ENCODE measurements at places on chromosomes 16 and 17.

DNA sequence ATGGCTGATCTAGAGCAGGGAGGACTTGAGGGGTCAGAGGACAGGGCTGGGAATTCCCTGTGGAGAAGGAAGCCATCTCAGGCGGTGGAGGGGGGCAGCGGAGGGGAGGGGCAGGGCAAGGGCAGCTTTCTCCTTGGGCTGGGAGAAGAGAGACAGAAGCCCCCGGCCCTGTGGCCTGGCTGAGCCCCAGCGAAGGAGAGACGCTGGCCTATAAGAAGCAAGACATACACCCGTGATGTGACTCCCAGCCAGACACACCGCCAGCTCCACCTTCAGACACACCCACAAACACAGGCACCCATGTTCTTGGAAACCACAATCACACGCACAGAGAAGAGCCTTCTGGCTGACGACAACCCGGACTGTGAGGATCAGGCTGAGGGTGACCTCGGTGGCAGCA is 10.0 kb downstream of the TRPV3 start:
- DNase-seq, result no peak

DNA sequence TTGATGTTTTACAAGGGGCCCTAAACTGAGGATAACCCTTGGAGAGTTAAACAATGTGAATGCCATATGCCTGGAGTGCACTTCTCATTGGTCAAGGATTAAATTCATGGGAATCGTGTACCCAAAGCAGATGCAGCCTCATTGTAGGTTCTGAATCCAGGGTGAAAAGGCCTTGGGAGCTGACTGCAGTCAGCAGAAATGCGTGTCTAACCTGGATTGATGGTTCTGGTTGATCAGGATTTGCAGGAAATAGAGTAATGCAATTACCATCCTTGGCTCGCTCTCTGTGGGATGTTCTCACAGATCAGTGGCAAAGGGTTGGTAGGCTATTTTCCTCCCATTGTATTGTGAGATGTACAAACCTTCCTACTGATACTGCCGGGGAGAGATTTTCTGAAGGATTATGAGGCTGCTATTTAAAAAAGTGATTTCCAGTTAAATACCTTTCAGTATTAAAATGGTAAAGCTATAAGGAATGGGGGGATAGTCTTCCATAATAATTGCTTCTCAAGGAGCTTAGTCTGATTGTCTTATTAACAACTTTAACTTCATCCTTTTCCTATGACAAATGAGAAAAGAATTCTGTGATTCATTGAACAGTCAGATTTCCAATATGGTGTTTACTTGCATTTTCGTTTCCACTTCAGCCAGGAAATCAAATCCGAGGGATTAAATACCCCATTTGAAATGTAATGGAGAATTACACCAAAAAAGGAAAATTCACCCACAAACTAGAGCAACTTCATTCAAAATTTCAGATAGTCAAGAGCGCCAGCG is 1028.1 kb upstream of the EEF2KMT start:
- DNase-seq, result peak; percentile 21

DNA sequence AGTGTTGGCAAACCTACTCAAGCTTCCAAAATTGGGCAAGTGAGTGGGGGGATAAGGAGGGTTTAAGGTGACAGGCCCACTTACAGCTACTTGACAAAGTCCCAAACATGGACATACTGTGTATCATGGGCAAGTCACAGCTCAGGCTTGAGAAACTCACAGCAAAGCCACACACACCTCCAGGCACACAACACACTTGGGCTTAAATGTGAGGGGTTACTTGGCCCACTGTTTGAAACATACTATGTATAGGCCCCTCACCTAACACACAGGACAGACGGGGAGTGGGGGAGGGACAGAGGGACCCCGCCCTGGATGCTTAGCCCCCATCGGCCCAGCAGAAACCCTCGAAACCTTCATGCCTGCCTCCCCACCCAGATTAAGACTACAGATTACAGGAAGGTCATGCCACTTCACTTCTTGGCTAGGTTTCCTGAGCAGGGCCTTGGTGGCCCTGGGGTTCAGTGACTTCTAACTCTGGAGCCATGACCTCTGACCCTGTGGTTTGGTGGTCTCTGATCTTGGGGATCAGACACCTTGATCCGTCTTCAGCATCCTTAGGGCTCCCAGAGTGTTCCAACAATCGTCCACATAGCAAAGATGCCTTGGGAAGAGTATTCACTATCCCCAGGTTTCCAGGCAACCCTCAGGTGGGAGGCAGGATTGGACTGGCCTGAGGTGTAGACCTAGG is 2.3 kb upstream of the SAMD14 start:
- no peak for DNase-seq

GRCh38 chr17:75898791-75899190 is 2.0 kb upstream of the TRIM65 start:
- DNase-seq, result no peak

- DNase-seq, result no peak
Observed at GRCh38 chr17:6498901-6499540, 54.8 kb downstream of the PIMREG start.

- peak; percentile 29 for DNase-seq
Observed at GRCh38 chr17:42780851-42781638, 635 bp downstream of the WNK4 start.

DNA sequence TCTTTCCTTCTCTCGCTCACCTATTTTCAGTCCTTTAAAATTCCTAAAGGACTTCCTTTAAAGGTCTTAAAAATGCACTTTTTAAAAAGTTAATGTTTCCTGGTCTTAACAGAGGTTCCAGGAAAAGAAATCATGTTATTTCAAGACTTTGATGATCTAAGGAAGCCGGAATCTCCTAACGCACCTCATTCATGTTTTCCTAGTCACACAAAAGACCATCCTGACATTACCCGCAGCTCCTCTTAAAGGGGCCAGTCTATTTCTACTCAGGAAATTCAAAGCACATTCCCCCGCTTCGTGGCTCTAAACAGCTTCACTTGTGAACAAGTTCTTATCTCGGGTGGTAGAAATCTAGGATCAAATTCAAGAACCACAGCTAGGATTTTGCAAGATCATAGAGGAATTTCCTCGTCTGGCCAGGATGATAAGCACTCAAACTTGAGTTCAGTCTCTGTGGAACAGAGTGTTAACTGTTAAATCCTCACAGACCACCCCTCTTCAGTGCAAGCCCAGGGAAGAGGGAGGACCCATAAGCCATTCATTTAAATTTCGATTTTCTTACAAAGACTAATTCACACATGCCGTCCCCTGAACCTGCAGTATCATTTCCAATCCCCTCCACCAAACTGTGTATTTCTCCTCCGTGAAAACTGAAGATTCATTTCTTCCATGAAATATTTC is 137.1 kb upstream of the AXIN2 start:
- DNase-seq, result peak; percentile 46

- peak; percentile 39 for DNase-seq
Observed at GRCh38 chr17:48472411-48473281, 42.6 kb upstream of the SKAP1 start.

GRCh38 chr16:70724146-70725023 is 38.5 kb upstream of the MTSS2 start:
- DNase-seq, result no peak

DNA sequence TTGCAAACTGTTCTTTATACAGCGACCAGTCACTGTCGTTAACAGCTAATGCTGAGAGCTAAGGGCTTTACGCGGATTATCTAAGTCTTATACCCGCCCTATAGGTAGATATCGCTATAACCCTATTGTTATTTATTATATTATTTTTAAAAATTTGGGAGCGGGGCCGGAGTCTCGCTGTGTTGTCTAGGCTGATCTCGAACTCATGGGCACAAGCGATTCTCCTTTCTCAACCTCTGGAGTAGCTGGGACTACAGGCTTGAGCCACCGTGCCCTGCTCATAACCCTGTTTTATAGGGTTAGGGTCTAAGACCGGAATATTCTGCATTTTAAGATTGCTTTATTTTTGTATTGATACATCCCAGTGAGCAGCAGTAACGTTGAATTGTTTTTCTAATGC is 24.7 kb downstream of the DEF8 start:
- DNase-seq, result no peak

- DNase-seq, result no peak
Observed at GRCh38 chr17:45790296-45790922, 6.3 kb downstream of the CRHR1 start.

- DNase-seq, result no peak
Observed at GRCh38 chr17:69048634-69049033, 12.1 kb downstream of the ABCA9 start.

Measured in neural progenitor cell (in vitro differentiated cells).